Right renal cortex interstitium (tissue), 3 donors: ENCODE measurements at places on chromosomes 16 and 17. TPM values are rescaled to one million over a fixed set of nuclear protein-coding genes. Genes with fewer than 3 reads are reported as not detected.

The UNC13D gene
- polyA plus RNA-seq = 3.6 TPM

GRCh38 chr17:30389756-30390300 lies 11.1 kb downstream of the CPD start:
- DNase-seq = no peak

DNA sequence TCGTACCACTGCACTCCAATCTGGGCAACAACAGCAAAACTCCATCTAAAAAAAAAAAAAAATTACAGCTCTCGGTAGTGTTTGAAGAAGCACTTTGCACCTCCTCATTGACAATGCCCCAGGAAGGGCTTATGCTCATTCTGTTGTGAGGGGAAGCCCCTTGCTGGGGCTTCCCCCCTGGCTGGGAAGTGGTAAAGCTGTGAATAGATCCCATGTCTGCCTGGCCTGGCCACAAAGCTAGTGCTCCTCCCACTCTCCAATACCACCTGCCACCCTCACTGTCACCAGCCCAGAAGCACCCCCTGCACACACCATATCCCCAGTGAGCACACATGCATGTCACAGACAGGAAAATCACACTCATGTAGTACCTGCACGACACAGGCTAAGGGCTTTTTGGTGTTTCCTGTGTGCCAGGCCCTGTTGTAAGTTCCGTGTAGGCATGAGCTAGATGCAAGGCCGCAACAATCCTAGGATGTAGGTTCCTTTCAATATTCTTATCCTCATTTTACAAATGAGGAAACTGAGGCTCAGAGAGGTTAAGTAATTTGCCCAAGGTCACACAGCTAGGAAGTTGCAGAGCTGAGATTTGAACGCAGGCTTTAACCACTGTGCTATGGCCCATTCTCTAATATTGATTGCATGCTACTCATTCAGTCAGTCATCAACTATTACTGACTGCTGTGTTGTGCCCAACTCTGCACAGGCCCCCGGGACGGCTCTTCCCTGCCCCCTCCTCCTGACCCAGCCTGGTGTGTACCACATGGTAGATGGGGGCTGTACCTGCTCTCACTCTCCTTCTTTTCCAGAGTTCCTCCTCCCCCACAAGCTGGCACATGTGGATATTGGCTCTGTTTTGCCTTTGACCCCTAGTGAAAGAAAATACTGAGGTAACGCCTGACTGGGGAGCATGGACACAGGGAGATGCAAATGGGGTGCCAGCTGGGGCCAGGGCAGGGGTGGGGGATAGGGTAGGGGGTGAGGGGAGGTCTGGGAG lies 11.9 kb upstream of the COL1A1 start:
- no peak for DNase-seq

The VTN gene
- polyA plus RNA-seq = 8.5 TPM

- no peak for DNase-seq
Observed at GRCh38 chr17:30176855-30177254, 58.6 kb downstream of the SLC6A4 start.

GRCh38 chr16:4081047-4081446 lies 35.2 kb downstream of the ADCY9 start:
- DNase-seq = no peak
